ENCODE measurements at places on chromosomes 12 and 14.
A peak's percentile ranks its signal among the peaks of the same experiment; 100 is the strongest.

DNA sequence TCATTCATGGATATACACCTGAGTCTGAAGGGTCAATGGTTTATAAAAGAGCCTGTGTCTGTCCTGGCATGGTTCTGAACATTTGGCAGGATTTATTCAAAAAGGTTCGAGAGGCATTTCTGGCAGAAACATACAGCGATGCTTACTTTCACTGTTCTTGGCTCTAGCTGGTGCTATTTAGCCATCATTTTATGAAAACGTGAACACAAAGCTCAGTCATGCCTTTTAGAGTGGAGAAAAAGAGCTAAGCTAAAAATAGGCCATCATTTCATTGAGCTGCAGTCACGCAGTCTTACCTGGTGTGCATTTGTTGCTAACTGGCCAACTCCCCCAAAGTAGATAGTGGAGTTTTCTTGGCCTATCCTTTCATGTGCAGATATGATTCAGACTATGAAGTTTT is 1209.5 kb downstream of the SLC16A7 start:
- no peak for DNase-seq

DNA sequence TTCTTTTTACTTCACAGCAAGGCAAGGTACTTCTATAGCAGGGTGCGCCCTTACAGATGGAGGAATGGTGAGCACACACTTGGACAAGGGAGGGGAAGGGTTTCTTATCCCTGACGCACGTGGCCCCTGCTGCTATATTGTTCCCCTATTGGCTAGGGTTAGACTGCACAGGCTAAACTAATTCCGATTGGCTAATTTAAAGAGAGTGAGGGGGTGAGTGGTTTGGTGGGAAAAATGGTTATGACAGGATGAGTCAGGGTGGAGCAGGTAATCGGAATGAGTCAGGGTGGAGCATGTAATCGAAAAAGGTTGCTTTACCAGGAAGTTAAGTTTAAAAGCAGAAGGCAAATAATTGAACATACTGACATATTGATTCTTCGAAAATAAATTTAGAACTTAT is 23.7 kb upstream of the RAB21 start:
- no peak for DNase-seq

GRCh38 chr14:27605282-27605681 is 1007.4 kb upstream of the NOVA1 start:
- DNase-seq: peak; percentile 52

GRCh38 chr14:22380571-22381407 is 208.2 kb downstream of the DAD1 start:
- DNase-seq: no peak

- no peak for DNase-seq
Measured at GRCh38 chr14:105507247-105507646, 16.2 kb downstream of the TEDC1 start.

- DNase-seq: peak; percentile 51
Measured at GRCh38 chr12:79407671-79408622, 282.8 kb downstream of the PAWR start.

DNA sequence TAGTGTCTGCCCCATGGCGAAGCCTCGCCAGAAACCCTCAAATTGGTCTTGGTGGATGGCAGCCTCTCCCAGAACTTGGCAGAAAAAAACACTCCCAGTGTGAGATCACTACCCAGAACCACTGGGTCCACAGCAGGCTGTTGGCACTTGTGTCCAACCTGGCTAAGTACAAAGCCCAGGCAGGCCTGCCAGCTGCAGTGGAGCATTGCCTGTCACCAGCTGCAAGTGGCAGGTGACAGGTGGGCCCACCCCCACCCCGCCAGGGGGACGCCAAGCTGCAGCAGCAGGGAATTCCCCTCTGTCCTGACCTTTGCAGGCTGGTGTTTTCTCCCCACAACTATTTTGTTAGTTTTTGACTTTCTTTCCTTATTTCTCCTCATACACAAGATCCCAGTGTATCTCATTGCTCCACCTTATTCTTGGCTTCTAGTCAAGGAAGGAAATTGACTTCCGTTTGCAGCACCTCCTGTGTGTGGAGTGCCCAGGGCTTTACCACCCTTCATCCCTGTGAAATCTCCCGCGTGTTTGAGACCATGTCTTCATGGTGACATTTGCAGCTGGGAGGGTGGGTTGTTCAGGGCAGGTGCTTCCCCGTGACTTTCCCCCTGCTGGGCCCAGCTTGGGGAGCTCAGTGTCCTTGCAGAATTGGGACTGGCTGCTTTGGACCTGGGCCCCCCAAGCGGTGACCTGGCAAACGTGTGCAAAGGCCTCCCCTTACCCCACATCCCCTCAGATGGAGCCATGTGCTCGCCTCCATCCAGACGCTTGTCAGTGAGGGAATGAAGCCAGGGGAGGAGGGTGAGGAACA is 73.8 kb upstream of the RIN3 start:
- no peak for DNase-seq

DNA sequence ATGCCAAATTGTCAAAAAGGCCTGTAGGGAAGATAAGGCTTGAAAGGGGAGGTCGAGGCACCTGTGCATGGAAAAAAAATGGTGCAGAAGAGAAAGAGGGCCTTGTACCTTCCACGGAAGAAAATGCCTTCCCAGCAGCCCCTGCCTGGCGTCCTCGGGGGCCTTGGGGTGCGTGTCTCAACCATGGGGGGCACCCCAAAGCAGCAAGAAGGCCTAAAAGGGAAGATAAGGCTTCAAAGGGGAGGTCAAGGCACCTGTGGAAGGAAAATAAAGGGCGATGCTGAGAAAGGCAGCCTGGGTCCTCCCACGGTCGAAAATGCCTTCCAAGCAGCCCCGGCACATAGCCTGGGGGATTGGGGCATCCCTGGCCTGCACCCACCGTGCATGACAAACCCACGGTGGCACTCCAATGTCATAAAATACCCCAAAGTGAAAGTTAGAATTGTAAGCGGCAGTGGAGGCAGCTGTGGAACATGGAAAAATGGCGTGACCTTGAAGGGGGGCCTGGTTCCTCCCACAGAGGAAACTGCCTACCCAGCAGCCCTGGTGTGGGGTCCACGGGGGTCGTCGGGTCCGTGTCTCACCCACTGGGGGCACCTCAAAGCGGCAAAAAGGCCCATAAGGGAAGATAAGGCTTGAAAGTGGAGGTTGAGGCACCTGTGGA is 275.0 kb downstream of the ALG10 start:
- no peak for DNase-seq

DNA sequence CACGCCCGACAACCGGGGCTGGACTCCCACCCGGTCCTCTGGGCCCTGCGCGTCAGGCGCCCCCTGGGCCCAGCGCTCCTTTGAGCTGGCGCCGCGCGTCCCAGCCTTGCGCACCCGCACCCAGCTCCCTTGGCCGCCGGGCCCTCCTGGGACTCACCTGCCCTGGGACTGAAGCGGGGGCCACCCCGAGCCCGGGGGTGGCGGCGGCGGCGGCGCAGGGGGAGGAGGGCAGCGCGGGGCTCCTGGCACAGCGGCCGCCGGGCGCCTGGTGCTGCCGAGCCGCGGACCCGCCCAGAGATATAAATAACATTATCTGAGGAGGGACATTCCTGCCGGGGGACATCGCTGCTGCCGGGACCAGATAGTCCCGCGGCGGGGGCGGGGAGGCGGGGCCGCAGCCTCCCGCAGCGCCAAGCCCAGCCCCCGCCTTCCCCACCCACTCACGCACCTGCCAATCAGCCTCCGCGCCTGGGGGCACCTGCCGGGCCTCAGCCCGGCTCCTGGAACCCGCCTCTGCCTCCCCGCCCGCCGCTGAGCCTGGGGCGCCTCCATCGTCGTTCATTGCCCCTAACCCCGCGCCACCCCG is at the start of gene SPTB:
TSS of gene SPTB (minus strand) at position 273 of the 586 bp plus-strand sequence. CDS start 56,813 bp downstream, outside the sequence.
- DNase-seq: peak; percentile 76

DNA sequence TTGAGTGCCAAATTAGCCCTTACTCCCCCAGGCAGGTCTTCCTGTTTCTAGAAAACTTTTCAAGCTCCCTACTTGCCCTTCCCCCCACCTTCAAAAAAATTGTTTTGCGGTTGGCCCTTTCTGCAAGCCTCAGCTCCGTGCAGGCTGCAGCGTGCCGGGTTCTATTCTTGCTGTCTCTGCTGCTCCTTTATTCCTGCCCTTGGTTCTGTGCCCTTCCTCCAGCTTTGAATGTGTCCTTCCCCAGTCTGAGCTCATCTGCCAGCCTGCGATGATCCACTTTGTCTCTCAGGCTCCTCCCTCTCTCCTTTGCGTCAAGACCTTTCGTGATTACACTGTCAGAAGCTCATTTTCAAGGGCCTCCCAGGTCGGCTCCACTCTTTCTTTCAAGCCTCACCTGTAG is 98.6 kb downstream of the IRF2BPL start:
- no peak for DNase-seq

DNA sequence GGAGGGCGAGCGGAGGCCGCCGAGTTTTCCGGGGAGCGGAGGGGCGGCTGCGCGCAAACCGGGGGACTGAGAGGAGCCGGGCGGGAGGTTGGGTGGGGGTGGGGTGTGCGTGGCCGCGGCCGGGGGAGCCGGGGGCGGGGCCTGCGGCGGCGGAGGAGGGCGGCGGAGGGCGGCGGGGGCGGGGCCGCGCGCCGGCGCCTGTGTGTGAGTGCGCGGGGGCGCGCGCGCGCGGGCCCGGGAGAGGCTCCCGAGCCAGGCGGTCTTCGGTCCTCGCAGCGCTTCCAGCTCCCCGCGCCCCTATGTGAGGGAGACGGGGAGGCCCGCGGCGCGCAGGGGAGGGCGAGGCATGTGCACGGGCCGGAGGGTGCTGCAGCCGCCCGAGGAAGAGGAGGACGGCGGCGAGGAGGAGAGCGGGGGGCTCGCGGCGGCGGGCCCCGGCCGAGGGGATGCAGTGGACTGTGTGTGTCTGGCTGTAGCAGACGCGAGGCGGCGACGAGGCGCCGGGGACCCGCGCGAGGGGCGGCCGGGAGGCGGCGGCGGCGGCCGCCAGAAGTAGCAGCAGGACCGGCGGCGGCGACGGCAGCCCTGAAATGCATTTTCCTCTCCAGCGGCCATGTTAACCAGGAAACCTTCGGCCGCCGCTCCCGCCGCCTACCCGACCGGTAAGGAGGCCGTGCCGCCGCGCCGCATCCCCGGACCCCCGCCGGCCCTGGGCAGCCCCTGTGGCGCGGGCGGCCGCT is at the start of gene DYRK2:
TSS of gene DYRK2 (plus strand) at position 225 of the 740 bp plus-strand sequence. CDS start at position 614, 389 bp downstream.
- DNase-seq: peak; percentile 77

Data from NCI-H524 (cell line).